ENCODE measurements at places on chromosomes 1 and 21.

DNA sequence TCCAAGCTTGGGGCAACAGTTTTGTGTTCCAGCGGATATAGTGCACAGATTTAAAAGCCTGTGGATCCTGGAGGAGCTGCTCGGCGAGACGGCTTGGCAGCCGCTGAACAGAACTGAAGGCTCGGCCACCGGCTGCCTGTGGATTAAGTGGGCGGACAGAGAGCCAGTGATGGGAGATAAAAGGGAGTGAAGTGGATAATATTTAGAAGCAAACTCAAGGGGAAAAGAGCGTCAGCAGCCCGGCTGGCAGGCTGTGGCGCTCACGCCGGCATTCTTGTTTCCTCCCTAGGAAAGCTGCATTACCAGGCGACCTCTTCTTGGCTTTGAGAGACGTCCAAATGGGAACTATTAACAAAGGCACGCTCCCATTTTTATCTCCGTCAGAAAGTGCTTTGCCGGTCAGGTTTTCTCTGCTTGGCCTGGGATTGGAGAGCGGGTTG lies 10.4 kb downstream of the TRABD2B start:
- no peak for DNase-seq

DNA sequence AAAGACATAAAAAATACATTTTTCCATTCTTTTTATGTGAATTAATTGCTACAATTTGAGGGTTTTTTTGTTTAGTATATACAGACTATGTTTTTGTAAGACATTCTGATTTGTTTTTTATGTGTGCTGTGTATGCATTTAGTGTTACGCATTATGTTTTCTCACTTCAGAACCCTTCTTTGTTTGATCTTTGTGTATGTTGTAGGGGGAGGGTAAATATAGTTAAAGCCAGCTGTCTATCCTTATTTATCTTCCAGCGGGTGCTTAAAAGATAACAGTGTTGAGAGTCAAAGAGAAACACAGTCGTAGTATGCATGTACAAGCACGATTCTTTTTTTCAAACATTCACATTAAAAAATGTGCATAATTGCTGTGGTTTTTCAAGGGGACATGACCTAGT lies 97.5 kb upstream of the KIAA1614 start:
- DNase-seq, result no peak

DNA sequence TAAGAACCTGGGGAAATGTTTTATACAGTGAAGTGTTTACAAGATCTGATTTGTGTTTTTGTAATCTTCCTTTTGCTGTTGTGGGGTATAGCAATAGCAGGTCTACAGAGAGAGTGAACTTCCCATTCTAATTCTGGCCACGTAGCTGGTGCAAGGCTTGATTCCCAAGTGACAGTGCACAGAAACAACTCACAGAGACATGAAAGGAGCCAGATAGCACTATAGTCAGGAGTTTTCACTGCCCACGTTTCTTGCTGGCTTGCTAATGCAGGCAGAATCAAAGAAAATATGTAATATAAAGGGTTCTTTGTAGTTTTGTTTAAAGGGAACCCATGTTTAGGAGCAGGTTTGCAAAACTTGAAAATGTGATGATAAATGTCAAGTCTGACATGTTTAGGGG lies 170.9 kb upstream of the IVNS1ABP start:
- DNase-seq, result no peak

DNA sequence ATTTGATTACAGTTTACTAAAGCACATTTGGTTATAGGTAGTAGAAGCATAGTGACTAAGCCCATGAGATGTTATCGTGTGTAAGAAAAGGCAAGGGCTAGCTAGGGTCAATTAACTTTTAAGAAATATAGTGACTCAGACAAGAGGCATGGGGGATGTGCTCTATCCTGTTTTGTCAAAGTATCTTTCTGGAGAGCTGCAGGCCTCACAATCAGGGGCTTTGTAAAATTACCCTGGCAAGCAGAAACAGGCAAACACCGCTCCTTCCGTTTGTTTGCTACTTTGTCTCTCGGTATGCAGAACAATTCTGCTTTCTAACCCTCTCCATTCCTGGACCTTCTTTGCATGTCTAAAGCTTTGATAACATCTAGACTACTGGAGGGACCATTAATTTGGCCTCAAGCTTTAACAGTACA lies 26.1 kb upstream of the ZNF697 start:
- no peak for DNase-seq

GRCh38 chr21:42492201-42492600 lies 3.8 kb downstream of the RSPH1 start:
- no peak for DNase-seq

- DNase-seq, result no peak
Observed at GRCh38 chr1:169941982-169942830, 48.5 kb upstream of the SCYL3 start.

DNA sequence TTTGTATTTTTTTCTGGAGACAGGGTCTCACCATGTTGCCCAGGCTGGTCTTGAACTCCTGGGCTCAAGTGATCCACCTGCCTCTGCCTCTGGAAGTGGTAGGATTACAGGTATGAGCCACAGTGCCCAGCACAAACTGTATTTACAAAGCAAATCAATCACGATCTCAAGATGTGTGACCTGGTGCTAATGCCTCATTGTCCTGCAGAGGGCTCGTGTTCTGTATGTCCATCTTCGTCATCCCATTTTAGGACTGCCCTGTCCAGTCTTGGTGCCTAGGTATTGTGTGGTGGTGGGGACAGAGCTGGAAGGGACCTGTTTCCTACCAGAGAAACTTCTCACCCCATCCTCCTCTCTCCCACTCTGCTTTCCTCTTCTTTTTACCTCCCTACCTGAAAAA lies 20.2 kb downstream of the PROK1 start:
- DNase-seq, result no peak

GRCh38 chr1:19610282-19610981 lies 33.7 kb upstream of the NBL1 start:
- no peak for DNase-seq

- no peak for DNase-seq
Observed at GRCh38 chr1:222618880-222619596, 1.1 kb downstream of the MIA3 start.

DNA sequence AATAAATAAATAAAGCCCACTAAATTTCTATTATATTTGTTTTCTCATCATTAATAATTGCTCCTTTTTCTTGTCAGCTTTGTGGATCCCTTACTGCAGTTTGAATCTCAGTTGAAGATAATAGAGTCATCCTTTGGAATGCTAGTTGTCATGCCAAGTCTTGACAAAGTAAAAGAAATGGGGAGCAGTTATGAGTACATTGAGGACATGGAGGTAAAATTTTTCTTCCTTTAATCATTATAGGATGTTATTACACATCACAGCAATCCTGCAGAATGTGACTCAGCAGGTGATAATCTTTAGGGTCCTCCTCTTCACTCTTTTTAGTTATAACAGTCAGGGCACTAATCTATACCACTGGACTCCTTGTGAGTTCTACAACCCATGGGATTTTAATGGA lies 24.1 kb downstream of the MROH9 start:
- DNase-seq, result no peak

GRCh38 chr1:20663365-20663764 lies 2.2 kb upstream of the DDOST start:
- DNase-seq, result no peak

- no peak for DNase-seq
Observed at GRCh38 chr1:33150522-33150921, 31.3 kb downstream of the TRIM62 start.

- no peak for DNase-seq
Observed at GRCh38 chr1:116881879-116882520, 27.7 kb upstream of the PTGFRN start.

- no peak for DNase-seq
Observed at GRCh38 chr1:9174243-9174642, 45.3 kb upstream of the GPR157 start.

DNA sequence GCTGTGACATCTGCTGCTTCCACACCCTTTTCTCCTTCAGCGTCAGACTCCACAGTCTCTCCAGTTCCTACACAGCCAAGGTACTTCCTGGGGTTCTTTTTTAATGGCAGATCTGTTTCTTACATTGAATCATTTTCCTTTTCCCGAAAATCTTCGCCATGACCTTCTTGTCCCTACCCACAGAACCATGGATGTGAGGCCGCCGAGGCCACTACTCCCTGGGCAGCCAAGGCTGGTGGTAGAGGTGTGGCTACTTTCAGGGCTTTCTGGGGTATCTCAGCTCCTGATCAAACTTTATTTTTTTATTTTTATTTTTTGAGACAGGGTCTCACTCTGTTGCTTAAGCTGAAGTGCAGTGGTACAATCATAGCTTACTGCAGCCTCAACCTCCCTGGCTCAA lies 9.5 kb upstream of the LIN9 start:
- no peak for DNase-seq

GRCh38 chr1:90100566-90100965 lies 105.7 kb downstream of the ZNF326 start:
- DNase-seq, result no peak

GRCh38 chr1:77540501-77541161 lies 141.8 kb downstream of the ZZZ3 start:
- DNase-seq, result no peak

DNA sequence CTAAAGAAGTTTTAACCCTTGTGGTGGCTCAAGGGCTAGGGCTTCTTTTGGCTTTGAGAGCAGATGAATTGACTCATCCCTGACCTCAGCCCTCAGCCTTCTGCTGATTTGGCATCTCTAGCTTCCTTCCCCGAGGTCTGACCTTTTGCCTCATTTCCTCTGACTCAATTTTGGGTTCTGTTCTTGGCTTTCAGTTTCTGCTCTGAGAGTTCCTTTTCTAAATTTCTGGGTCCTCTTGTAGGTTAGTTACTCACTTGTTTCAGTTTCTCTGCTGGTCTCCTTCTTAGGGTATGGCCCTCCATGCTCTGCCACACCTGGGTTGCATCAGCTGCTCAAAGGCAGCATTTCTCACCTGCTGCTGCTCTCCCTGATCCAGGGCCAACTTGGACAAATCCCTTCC lies 19.4 kb downstream of the PDE4B start:
- no peak for DNase-seq

GRCh38 chr1:183736343-183736742 lies 68.6 kb upstream of the RGL1 start:
- DNase-seq, result no peak
